ENCODE measurements at places on chromosomes 6 and 20.

DNA sequence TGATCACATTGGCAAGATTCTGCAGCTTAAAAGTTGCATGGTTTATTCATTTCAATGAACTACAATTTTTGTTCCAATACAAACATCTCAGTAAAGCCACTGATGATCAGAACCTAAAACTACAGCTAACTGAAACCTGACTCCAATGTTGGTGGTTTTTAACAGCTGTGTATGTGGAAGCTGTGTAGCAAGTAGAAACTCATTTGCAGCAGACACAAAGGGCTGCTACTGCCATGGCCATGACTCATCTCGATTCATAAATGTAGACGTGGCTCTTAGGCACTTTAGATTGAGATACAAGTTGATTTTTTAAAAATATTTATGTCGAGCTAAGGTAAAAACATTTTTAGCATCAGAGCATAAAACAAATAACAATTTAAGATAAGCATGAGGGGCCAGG lies 19.5 kb upstream of the MAP3K4 start:
- DNase-seq, result no peak

DNA sequence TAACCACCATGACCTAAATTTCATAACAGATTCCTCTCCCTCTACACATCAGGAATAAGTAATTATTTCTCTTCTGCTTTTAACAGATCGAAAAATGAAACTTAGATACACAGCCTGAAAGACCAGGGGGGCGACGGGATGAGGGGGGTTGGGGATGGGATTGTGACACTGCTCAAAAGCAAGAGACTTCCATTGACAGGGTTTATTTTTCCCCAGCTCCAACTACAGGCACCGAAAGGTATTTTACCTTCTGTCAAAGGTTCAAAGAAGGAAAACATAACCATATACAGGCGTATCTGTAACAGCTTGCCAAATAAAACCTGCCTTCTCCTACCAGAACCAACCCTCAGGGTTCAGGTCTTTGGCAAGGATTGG lies 1.3 kb downstream of the EPHA7 start:
- no peak for DNase-seq

GRCh38 chr6:151537556-151537955 lies 43.7 kb downstream of the CCDC170 start:
- DNase-seq, result no peak

DNA sequence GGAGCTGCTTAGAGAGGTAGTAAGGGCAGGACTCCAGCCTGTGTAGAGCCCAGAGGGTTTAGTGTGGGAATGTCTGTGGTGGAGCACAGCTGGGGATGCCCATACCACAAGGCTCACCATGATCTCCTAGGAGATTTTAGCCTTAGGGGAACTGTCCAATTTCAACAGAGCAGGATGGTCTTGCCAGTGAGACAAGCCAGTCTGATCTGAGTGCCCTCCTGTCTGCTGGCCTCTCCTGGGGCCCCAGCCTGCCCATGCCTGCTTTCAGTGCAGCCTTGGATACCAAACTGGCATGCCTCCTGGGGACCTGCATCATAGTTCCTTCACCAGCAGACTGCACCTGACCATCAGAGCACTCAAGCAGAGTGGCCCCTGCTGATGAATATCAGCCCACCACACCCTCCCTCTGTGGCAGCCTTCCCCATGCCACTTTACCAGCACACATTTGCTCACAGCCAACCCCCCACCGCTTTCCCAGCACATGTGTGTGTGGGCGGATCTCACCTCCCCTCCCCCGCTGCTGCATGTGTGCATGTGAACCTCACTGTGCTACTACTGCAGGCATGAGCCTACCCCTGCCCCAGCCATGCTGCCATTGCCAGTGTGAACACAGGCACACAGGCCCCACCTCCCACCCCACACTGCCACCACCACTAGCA lies 7.9 kb upstream of the TREM1 start:
- no peak for DNase-seq

DNA sequence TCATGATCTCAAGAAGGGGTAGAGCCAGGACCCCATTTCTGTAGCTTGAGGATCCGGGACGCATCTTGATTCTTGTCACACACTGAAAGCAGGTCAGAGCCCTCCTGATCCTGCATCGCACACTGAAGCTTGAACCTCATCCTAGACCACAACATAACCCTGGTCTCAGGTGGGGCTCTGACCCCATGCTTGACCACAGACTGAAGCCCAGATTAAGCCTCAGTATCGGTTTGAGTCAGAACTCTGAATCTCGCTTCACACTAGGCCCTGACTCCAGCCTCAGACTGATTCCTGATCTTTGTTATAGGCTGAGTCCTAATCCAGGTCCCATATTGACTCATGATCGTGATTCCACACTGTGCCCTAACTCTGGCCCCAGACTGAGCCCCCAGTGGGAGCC lies 8.5 kb upstream of the RSPO4 start:
- DNase-seq, result no peak

GRCh38 chr6:30112402-30112994 lies 392 bp downstream of the TRIM31 start:
- no peak for DNase-seq

GRCh38 chr20:15235471-15236198 lies 898.2 kb upstream of the FLRT3 start:
- no peak for DNase-seq

DNA sequence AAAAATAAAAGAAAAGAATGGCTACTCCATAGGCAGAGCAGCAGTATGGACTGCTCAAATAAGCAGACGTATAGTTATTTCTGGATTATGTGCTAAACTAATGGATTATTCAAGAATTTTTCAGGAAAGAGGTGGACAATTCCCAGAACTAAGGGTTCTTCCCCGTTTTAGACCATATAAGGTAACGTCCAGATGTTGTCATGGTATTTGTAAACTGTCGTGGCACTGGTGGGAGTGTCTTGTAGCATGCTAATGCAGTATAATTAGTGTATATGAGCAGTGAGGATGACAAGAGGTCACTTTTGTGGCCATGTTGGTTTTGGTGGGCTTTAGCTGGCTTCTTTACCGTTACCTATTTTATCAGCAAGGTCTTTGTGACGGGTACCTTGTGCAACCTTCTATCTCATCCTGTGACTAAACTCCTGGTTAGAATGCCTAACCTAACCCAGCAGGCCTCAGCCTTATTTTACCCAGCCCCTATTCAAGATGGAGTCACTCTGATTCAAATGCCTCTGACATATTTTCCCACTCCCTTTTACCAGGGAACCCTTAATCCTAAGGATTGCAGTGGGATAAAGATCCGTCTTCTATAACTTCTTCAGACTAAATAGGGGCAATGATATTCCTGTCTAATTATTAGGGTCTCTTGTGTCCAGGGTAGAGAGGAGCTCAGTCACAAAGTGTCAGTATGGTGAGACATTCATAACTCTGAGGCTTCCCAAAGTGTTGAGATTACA lies 11.1 kb upstream of the TRIM38 start:
- no peak for DNase-seq

- no peak for DNase-seq
Measured at GRCh38 chr6:161038229-161039031, 46.9 kb downstream of the MAP3K4 start.

DNA sequence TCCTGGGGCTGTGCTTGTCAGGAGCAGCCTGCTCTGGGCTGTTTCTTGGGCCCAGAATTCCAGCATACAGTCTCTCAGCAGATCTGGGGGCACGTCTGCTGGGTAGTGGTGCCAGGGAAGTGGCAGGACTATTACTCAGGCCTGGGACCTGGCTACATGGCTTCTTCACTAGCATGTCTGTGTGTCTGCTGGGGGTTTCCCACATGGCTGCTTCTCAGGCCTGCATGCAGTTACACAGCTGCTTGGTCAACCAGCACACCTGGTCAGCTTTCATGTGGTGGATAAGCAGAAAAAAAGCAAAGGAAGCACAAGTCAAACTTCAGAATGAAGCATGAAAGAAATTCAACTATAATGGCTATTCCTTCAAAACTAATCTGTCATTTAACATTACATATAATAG lies 316.2 kb upstream of the NOX3 start:
- DNase-seq, result no peak

DNA sequence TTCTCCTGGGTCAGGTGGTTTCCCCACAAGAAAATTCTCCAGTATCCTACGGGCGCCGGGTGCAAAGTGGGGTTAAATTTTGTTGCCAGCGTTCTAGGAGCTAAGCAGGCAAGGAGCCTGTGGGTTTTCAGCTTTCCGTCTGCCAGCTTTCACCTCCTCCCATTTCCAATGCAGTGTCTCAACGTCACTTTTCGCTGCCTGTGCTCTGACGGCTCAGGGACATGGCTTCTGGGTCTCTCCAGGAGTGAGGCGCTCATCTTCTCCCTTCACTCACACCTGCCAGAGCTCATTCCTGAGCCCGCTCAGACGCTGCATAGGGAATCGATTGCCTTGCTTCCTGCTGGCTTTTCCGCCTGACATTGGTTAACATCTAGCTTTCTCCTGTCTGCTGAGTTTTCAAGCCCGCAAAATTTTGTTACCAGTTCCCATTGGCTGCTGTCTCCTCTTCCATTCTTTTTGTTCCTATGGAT lies 7.3 kb upstream of the NAA20 start:
- DNase-seq, result no peak

- DNase-seq, result no peak
Measured at GRCh38 chr20:33769043-33769442, 37.2 kb downstream of the ZNF341 start.

DNA sequence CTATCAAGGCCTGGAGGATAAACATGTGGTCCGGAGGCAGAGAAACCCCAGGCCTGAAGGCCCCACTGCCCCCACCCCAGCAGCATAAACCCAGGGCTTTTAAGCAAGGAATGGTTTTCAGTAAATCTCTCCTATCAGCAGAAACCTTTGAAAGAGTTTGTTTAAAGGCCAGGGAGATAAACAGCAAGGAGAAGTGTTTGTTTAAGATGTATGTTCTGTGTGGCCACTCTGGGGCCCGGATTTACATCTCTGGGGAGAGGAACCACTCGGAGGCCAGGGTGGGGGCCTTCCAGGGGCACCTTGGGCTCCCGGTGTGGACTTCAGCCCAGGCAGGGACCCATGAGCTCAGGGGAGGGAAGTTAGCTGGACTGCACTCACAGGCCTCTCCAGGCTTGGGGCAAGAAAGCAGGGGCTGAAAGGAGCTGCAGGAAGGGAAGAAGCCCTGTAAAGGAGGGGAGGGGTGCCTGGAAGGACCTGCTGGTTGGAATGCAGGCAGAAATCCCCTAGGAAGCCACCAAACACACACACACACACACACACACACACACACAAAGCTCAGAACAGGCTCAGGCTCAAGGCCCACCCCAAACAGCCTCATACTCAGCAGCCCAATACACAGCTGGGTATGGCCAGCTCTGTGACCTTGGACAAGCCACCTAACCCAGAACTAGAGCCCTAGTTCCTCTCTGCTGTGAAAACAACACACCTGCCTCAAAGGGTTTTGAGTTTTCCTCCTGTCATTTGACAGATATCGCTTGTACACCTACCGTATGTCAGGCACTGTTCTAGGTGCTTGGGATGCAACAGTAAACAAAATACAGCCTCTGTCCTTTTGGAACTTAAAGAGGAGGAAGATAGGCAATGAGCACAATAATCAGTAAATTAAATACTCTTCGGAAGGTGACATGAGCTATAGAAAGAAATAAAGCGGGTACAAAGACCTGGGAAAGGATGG lies 26.2 kb upstream of the FOXP4 start:
- no peak for DNase-seq

- DNase-seq, result no peak
Measured at GRCh38 chr6:107419733-107420132, 39.6 kb downstream of the PDSS2 start.

DNA sequence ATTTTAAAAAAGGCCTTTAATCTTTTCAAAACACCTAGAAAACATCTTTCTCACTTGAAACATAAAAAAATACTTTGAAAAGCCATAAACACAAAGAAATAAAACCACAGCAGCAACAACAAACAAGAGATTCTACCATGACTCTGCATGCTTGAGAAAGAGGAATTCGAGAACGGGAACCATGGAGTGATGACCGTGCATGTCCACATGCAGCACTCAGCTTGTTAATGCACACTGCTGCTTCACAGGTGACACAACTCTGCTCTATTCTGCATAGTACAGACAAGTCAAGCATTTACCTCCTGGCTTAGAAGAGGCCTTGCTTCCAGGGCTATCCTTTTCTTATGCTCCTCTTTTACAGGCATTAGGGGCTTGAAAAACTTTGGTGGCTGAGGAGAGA lies 64.9 kb upstream of the NUP153 start:
- no peak for DNase-seq

DNA sequence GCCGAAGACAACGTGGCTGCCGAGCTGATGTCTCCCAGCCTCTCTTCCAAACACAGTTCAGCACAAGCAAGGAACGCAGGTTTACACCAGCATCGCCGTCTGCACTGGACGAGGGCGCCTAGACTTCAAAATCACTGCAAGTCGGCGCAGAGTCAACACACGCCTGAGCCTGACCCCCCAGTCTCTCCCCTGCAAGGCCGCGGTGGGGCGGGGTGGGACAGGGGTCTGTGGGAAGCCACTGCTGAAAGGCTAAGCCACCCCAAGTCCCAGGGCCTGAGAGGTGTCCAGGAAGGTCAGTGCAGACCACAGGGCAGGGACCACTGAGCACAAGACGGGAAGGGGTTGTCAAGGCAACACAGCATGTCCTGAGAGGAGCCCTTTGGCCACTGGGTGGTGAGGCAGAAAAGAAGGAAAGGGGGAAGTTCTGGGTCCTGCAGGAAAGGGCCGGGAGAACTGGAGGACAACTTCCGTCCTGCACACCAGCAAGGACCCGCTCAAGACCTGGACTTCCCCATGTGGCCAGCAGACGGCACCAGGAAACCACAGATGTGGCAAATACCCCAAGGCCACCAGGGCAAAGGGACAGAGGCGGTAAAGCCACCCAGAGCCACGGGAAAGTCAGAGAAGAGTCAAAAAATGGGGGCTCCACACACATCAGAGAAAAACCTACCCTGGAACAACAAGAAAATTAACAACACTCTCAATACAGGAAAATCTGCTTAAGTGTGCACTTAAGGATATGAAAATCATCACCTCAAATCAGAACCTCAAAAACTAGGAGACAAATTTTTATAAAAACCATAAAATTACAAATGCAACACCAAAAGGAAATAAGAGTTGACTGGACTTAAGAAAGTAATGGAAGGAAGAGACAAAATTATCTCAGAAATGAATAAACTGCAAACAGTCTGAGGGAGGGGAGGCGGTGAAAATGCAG lies 84.8 kb downstream of the TAF4 start:
- DNase-seq, result no peak

GRCh38 chr6:135257631-135258405 lies 76.7 kb downstream of the MYB start:
- no peak for DNase-seq

- DNase-seq, result no peak
Measured at GRCh38 chr20:2141600-2142575, 40.3 kb downstream of the STK35 start.

GRCh38 chr6:49072146-49072545 lies 390.9 kb downstream of the MMUT start:
- no peak for DNase-seq

DNA sequence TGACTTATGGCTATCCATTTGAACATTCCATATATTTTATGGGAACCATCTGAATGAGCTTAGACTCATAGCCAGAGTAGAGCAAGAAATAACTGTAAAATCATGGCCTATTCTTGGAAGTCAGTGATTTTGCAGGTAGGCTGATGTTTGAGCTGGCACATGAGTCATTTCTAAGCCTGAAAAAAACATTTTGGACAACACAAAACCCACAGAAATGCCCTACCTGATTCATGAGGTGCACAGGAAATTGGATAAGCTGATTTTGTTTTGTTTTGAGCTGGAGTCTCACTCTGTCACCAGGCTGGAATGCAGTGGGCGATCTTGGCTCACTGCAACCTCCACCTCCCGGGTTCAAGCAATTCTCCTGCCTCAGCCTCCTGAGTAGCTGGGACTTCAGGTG lies 443.0 kb downstream of the PKHD1 start:
- DNase-seq, result no peak

Measured in activated CD8-positive, alpha-beta memory T cell treated with anti-CD3 and anti-CD28 coated beads for 1 hour (primary cell).